ENCODE measurements at places on chromosomes 5 and 9.

- DNase-seq: no peak
Observed at GRCh38 chr9:90189306-90189705, 453.3 kb downstream of the DIRAS2 start.

- no peak for DNase-seq
Observed at GRCh38 chr5:2453781-2454180, 297.7 kb downstream of the IRX2 start.

GRCh38 chr9:137049544-137050449, 3.8 kb upstream of the NPDC1 start:
- DNase-seq: peak; percentile 83

DNA sequence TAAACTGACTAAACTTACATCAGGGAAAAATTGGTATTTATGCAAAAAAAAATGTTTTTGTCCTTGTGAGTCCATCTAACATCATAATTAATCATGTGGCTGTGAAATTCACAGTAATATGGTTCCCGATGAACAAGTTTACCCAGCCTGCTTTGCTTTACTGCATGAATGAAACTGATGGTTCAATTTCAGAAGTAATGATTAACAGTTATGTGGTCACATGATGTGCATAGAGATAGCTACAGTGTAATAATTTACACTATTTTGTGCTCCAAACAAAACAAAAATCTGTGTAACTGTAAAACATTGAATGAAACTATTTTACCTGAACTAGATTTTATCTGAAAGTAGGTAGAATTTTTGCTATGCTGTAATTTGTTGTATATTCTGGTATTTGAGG, 16.6 kb upstream of the SRP19 start:
- DNase-seq: no peak

- no peak for DNase-seq
Observed at GRCh38 chr5:92780057-92780456, 801.0 kb downstream of the NR2F1-AS1 start.

DNA sequence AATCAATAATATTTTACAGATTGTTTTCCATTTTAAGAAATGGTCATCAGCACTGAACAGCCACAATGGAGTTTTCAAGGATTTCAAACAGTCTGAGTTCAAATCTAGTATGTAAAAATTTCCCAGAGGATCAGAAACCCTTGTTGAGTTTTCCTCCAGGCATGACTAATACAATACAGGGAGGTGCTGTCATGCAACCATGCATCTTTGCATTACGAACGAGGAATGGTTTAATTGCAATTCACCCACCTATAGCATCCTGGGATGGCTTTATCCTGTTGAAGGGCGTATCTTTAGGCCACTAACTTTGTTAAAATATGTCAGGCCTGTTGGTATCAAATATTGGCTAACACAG, 196.4 kb downstream of the EFNA5 start:
- DNase-seq: no peak

DNA sequence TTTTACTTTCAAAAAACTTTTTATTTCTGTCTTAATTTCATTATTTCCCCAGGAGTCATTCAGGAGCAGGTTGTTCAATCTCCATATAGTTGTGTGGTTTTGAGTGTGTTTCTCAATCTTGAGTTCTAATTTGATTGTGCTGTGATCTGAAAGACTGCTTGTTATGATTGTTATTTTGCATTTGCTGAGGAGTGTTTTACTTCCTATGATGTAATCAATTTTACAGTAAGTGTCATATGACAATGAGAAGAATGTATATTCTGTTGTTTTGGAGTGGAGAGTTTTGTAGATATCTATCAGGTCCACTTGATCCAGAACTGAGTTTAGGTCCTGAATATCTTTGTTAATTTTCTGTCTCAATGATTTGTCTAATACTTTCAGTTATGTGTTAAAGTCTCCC, 706.9 kb upstream of the CTNND2 start:
- no peak for DNase-seq

DNA sequence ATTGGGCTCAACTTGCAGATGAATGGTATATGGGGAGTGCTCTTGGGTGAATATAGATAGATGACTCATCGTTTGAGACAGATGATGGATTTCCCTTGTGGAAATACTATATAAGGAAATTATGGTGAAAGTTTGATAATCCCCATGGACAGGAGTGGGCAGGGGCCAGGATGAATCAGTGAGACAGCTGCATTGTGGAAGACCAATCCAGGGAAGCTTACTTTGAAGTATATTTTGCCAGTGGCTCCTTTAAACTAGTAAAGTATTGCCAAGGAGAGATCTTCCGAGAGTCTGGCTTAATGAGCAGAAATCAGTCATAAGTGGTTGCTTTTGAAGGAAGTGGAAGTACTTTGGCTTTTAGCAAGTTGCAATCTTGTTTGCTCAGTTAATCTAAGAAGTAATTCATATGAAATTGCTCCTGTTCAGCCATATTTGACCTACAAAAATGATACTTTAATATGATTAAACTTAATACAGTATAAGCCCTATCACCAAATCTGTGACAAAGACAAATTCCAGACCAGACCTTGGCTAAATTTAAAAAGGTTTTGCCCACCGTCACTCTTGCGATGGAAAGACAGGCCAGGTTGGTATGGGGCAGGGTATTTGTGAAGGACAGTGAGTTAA, 9.3 kb upstream of the TNC start:
- DNase-seq: no peak

GRCh38 chr9:114631166-114631565, 20.1 kb downstream of the TMEM268 start:
- no peak for DNase-seq

DNA sequence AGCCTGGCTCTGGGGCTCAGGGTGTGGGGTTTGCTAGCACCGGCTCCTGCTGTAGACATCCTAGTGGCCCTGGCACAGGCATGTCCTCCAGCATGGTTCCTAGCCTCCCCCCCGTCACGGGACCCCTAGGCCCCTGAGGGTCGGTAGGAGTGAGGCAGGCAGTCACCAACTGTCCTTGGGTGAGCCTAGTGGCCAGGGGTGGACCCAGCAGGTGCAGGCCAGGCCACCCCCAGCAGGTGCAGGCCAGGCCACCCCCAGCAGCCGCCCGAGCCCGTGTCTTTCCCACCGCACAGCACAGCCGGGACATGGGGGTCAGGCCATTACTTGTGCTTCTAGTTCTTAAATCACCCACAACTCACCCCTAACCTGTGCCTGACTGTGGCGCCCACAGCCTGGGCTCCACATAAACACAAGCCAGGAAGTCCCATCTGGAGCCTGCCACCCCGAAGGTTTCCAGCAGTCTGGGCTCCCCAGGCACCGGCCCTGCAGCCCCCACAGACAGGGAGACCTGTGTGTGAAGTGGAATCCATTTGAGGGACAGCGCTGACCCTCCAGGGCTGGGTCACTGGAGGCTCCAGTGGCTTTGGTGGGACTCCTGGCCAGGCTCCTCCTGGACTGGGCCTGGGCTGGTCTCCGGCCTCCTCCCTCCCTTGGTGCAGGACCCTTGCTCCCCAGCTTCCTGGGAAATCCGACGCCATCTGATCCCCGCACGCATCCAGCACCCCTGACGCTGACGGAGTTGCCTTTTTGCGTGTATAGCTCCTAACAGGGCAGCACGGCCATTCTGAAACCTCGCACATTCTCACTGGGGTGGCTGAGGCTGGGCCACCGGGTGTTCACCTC, 114.1 kb upstream of the LPCAT1 start:
- no peak for DNase-seq

Measured in NCI-H510A treated with DMSO at 0.1 percent for 48 hours (cell line).